ENCODE measurements at places on chromosomes 5 and 9. TPM values are rescaled to one million over a fixed set of nuclear protein-coding genes. Genes with fewer than 3 reads are reported as not detected.

- no peak for DNase-seq
Measured at GRCh38 chr5:2177244-2177643, 294.5 kb upstream of the IRX4 start.

Gene PCDHGB2
- 1.4 TPM for total RNA-seq

Gene TOPORS
- 19.7 TPM for total RNA-seq

- no peak for DNase-seq
Measured at GRCh38 chr9:113625486-113625885, 162.0 kb downstream of the RGS3 start.

DNA sequence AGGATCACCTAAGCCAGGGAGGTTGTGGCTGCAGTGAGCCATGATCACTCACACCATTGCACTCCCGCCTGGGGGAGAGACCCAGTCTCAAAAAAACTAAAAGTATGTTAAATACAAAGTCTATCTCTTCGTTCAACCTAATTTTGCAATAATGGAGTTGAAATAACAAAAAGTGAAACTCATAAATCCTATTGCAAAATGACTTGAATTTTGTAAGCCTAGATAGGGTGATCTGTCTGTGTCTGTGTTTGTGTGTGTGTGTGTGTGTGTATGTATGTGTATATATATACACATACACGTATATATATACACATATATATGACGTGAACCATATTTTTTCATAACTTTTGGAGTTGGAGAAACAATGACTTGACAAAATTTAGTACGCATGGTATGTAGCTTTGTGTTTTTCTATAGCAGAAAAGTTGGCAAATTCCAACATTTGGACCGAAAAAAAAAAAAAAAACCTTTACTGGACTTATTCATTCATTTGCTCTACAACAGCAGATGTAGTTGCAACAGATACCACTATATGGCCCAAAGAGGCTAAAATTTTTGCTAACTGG lies 76.9 kb upstream of the CDH6 start:
- DNase-seq, result no peak

DNA sequence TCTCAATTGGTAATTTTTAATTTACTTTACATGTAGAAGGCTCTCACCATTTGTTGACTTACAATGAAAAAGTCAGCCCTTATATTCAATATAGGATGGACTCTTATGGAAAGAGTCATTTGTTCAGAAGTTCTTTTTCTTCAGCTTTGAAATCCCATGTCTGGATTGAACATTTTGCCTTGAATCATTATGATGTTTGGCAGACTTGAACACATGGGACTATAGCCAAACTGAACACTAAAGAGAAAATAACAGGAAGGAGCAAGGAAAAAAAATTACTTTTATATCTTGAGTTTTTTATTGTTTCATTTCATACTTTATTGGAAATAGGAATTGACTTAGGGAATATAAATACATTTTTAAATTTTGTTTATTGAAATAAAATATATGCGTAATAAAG lies 1503.0 kb downstream of the EFNA5 start:
- peak; percentile 4 for DNase-seq

Gene LOX
- total RNA-seq, result 1,249 TPM

- DNase-seq, result peak; percentile 29
Measured at GRCh38 chr9:111036429-111036789, 1.9 kb downstream of the LPAR1 start.

DNA sequence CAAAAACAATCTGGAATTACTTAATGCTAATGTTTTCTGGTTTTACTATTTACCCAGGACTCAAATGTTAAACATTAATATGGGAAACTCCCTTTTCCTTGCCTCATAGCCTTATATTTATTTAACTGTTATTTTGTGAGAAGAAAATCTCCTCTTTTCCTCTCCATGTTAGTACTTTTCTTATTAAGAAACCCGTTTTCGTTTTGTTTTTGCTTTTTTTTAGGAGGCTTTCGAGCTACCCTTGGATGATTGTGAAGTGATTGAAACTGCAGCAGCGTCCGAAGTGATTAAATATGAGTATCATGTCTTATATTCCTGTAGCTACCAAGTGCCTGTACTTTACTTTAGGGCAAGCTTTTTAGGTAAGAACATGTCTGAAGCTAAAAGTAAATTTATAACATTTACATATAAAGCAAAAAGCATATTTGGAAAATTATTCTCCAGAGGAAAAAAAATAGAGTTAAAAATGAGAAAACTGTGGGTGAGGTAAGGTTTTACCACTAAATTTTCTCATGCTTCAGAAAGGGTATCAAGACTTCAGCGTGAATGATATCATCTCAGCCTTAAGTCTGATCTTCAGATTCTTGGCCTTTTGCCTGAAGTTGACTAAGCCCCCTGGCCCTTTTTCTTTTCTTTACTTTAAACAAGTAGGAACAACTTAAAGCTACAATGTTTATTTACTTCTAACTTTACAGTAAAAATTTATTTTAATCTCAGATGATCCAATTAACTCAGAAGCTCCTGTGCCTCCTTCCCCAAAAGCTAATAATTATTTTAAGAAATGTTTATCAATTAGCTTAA lies 113.8 kb downstream of the RPS23 start:
- peak; percentile 88 for DNase-seq

Gene PAM
- 259 TPM for total RNA-seq

Gene CCDC183
- 0.84 TPM for total RNA-seq

DNA sequence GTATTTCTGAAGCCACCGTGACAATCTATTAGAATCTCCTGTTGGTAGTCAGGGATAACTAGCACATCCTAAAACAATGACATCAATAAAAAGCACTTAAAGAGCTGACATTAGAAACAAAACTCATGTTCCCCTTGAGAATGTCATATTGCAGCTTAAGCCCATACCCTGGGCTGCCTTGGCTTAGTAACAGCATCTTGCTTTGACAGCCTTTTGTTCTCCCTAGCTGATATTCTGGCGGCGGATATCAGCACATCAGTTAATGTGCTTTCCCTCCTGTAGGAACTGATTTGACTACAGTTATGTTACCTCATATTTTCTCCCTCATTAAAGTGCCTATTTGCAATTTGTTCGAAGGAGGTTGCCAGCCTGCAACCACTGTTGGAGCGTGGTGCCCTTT lies 214.1 kb downstream of the CD180 start:
- DNase-seq, result no peak

Gene PTPRD
- 84.0 TPM for total RNA-seq

Gene BTNL8
- not detected for total RNA-seq

Gene PTGER4
- total RNA-seq, result 8.6 TPM

DNA sequence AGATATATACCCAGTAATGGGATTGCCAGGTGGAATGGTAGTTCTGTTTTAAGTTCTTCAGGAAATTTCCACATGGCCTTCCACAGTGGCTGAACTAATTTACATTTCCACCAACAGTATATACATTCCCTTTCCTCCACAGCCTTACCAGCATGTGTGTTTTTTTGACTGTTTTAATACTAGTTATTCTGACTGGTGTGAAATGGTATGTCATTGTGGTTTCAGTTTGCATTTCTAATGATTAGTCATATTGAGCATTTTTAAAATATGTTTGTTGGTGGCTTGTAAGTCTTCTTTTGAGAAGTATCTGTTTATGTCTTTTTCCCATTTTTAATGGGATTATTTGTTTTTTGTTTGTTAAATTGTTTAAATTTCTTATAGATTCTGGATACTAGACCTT lies 208.9 kb downstream of the CFAP90 start:
- peak; percentile 29 for DNase-seq

GRCh38 chr5:32476891-32477290 lies 32.4 kb upstream of the ZFR start:
- DNase-seq, result no peak

DNA sequence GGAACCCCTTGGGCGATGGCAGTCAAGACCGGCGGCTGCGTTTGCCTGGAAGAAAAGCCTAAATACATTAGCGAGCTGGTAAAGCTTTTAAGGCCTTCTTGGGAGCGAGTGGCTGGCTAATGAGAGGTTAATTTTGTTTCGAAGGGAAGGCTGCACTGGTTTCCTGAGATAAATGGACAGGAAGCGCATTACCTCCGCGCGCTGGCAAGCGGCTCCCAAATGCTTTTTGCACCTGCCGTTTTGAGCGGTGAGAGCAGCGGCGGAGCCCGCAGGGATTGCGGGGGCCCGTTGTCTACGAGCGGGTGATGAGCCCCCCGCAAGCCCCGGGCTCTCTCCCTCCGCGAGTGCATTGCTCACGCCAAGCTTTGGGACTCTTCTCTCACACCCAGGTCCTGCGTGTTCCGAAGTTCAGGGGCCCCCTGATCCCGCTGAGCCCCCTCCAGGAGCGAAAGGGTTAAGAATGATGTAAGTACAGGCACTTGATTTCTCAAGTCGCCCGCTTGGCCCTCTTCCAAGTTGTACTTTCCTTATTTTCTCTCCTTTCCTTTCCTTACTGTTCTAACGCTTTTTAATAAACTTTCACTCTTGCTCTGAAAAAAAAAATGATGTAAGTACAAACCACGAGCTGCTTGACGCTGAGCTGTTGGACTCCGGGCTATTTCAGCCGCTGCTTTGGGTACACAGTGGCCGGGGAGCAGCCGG lies 3.1 kb upstream of the RGMB start:
- peak; percentile 54 for DNase-seq

Gene RASGEF1C
- total RNA-seq, result 0.41 TPM

Gene INSL4
- not detected for total RNA-seq

Gene ADAMTSL1
- total RNA-seq, result 12.6 TPM

DNA sequence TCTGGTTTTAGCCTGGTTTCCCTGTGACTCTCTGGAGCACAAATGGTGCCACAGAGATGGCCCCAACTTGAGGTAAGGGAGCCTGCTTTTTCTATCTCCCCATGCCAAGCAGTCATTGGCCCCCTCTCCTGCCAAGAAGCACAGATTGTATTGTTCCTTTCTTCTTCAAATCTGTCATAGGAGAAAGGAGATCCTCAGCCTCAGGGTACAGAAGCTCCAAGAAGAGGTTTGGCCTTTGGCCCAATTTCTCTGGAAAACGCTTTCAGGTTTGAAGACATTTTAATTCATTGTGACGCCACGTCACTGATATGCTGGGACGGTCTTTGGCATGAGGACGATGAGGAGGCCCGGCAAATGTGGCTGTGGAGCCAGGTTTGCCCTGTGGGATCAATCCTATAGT lies 29.2 kb upstream of the PANK3 start:
- DNase-seq, result no peak

Gene TSSK1B
- 0.20 TPM for total RNA-seq

Gene CDKN2B
- total RNA-seq, result 306 TPM

Gene PTGES
- 1.2 TPM for total RNA-seq

DNA sequence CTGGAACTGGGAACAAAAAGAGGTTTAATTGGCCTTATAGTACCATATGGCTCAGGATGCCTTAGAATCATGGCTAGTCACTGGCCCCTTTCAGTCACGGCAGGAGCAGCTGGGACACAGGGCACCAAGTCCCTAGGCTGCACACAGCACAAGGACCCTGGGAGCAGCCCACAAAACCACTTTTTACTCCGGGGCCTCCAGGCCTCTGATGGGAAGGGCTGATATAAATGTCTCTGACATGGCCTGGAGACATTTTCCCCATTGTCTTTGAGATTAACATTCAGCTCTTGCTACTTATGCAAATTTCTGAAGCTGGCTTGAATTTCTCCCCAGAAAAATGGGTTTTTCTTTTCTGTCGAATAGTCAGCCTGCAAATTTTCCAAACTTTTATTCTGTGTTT lies 1026.4 kb upstream of the COX7C start:
- DNase-seq, result no peak

Gene ZSWIM6
- 33.8 TPM for total RNA-seq

Gene ANXA1
- 637 TPM for total RNA-seq

Gene FYB1
- 0.11 TPM for total RNA-seq

DNA sequence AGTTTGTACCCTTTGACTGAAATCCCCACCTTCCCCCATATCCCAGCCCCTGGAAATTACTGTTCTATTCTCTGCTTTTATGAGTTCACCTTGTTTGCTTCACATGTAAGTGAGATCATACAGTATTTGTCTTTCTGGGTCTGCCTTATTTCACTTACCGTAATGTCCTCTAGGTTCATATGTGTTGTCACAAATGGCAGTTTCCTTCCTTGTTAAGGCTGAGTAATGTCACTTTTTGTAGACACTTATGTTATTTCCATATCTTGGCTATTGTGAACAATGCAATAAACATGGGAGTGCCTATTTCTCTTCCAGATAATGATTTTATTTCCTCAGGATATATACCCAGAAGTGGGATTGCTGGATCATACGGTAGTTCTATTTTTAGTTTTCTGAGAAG lies 272.3 kb downstream of the MRPS30 start:
- DNase-seq, result no peak

- DNase-seq, result no peak
Measured at GRCh38 chr5:148912146-148912545, 85.7 kb downstream of the ADRB2 start.

Gene TCOF1
- 36.1 TPM for total RNA-seq

Gene ZNF462
- 98.4 TPM for total RNA-seq

DNA sequence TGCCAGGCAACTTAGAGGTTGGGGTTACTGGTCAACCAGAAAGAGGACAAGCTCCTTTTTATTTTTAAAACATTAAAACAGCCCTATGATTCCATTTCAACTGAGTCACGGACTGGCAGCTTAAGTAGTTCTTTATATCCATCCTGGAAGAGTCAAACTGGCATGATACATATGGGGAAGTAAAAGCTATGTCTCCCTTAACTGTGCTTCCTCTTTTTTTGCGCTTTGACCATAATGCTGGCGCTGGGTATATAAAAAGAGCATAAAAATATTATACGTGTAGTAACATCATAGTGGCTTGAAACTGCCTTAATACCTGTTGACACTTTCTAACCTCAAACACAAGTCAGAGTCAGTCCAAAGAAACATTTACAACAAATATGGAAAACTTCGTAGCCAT lies 274.4 kb downstream of the CSNK1G3 start:
- no peak for DNase-seq
